ENCODE measurements at places on chromosomes 7 and 10. TPM values are rescaled to one million over a fixed set of nuclear protein-coding genes. Genes with fewer than 3 reads are reported as not detected.

The SPACDR gene
- total RNA-seq: not detected

The PFKFB3 gene
- total RNA-seq: 44.9 TPM

The FGFR2 gene
- 0.86 TPM for total RNA-seq

DNA sequence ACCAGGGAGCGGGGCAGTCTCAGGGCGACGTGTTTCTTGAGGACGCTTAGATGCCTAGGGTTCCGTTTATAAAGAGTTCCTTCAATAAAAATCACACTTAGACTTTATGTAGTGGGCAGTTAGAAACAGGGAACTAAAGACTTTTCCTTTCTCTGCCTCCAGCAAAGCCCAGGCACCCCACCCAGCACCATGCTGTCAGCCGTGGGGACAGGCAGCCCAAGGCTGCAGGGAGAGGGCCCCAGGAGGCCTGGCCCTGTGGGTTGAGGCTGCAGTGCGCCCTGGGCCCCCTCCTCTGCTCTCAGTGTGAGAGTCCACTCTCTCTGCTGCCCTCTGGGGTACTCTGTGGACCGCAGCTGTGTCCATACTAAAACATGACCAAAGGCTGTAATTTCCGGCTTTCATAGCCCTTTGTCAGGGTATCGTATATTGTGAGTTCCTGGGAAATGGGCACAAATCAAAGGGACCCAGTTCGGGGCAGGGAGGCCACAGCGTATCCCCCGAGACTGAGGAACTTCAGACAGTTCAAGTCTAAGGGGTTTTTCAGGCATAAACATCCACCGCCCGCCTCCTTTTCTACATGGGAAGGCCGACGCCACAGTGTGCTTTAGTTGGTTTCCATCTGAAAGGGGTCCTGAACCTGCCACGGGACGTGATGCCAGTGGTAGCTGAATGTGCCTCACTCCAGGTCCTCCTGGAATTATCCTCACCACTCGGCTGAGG, 59.7 kb downstream of the DNAJB6 start:
- DNase-seq: no peak

DNA sequence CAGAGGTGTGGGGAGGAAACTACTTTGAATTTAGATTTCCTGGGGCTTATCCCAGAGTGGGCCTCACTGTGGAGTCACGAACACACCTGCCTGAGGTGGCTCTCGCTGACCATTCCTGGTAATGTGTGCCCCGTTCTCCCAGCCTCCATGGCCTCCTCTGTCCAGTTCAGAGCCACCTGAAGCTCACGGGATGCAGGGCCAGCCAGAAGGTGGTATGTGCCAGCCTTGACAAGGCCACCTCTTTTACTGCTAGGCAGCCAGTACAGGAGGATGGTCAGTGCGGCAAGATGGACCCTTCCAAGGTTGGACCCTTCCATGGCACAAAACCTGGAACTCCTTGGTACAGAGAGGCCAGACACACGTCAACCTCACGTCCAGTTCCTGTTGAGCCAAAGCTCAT, 210.3 kb downstream of the DNAJB6 start:
- DNase-seq: no peak

DNA sequence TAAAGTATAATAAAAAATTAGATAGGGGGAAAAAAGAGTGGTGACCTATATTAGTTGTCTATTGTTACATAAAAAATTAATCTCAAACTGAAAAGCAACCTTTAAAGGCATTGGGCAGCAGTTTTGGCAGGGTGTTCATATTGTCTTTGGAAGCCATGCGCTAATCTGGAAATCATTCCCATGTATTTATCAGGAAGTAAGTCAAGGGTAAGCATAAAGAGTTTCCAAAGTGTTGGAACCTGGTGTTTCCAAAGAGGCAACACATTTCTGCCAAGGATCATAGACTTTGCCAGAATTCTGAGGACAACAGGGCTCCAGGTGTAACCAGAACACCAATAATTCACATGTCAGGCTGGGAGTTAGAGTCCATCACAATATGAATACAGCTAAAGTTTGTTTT, 55.7 kb upstream of the EGFR start:
- DNase-seq: no peak

Measured in fibroblast of villous mesenchyme (primary cell).